ENCODE measurements at places on chromosomes 3 and 15.

- peak; percentile 75 for DNase-seq
Observed at GRCh38 chr3:13276438-13277195, 143.5 kb downstream of the NUP210 start.

DNA sequence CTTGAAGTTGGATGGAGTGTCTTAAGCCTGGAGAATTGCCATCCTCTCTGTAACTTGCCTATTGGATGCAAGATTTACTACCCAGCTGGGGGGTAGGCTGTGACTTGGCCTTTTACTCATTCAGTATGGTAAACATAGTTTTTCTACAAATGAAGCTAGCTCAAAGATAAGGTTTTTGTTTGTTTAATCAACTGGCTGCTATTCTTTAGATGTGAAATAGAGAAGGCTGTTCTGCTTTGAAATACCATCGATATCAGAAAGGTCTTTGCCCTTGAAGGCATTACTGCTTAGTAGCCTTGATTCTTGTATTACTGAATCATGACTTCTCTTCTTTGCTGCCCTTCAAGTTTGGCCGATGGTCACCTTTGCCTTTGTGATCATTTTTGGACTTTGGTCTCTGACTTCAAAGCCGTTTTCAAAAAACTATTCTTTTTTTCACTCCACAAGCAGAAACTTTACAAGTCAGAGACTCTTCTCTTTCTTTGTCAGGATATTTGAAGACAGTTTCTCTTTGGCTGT lies 83.1 kb downstream of the GAP43 start:
- no peak for DNase-seq

GRCh38 chr3:158568784-158569183 lies 2.2 kb upstream of the MLF1 start:
- DNase-seq, result no peak

- no peak for DNase-seq
Observed at GRCh38 chr3:57822686-57823085, 66.6 kb downstream of the SLMAP start.

- no peak for DNase-seq
Observed at GRCh38 chr3:155070316-155070715, 9.8 kb upstream of the MME start.

GRCh38 chr3:173395412-173396181 lies 1.9 kb upstream of the NLGN1 start:
- DNase-seq, result peak; percentile 90

GRCh38 chr3:150149651-150150051 lies 179.0 kb upstream of the PFN2 start:
- DNase-seq, result peak; percentile 71

DNA sequence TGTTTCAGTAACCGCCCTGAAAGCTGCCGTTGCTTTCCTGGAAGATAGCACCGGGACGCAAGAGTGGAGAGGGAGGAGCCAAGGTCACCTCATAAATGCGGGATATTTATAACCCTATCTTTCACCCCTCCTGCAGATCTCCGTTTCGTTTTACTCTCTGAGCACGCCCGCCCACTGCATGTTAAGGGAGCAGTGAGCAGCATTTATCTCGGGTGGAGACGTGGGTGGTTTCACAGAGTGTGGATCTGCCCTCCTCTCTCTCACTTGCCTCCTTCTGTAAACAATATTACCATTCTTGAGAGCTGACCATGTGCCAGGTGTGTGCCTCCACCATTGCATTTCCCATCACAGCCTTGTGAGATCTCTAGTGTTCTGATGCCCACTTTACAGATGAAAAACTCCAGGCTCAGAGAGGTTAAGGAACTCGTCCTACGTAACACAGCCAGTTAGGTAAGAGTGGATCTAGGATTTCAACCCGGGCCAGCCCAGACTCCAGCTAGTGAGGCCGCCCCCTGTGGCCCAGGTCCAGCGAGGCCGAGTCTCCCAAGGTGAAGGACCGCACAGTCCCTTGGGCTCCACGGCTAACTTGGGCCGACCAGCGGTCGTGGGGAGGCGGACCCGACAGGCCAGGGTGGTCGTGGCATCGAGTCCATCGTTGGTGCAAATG lies 16.9 kb upstream of the SEMA4B start:
- DNase-seq, result peak; percentile 86

DNA sequence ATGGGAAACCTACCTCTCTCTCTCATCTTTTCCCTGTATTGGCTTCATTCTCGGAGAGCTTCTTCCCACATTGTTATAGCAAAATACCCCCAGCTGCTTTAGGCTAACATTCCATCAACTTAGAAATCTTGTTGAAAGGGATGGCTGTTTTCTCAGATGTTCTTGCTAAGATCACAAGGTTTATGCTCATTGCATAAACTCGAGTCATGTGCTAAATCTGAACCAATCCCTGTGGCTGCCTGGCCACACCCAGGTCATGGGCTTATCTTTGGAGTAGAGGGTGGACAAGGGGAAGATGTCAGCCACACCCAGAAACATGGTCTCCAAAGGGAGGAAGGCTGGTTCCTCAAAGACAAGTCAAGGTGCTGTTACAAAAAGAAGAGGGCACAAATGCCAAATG lies 150.6 kb upstream of the UMPS start:
- DNase-seq, result no peak

GRCh38 chr15:50059203-50059772 lies 59.7 kb downstream of the ATP8B4 start:
- DNase-seq, result no peak

DNA sequence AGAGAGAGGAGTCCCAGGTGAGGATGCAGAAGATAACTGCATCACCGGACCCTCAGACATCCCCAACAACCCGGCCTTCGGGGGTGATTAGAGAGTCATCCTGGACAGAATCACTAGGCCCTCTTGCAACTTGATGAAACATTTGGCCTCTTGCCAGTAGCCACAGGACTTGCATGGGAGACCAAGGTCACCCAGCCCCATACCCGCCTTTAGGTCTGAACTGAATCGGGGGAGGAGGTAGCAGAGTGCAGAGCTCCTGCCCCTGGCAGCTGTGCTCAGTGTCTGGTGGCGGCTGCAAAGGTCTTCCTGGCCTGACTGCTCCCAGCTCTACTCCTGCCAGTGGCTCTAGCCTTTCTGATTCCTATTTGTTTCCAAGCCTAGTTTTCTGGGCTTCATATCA lies 12.4 kb downstream of the PIF1 start:
- DNase-seq, result no peak

DNA sequence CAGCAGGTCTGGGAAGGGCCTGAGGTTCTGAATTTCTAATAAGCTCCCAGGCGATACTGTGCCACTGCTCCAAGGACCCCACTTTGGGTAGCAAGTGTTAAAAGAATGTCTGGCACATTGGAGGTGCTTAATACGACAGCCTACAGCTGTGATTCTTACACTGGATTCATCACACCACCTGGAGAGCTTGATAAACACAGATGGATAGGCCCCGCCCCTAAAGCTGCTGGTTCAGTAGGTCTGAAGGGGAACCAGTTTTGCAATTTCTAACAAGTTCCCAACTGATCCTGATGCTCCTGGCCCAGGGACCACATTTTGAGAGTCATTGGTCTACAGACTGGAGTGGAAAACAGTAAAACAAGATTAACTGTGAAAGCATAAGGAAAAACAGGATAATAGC lies 124.8 kb upstream of the ST8SIA2 start:
- DNase-seq, result no peak

GRCh38 chr3:158451405-158452055 lies 119.5 kb upstream of the MLF1 start:
- DNase-seq, result no peak

DNA sequence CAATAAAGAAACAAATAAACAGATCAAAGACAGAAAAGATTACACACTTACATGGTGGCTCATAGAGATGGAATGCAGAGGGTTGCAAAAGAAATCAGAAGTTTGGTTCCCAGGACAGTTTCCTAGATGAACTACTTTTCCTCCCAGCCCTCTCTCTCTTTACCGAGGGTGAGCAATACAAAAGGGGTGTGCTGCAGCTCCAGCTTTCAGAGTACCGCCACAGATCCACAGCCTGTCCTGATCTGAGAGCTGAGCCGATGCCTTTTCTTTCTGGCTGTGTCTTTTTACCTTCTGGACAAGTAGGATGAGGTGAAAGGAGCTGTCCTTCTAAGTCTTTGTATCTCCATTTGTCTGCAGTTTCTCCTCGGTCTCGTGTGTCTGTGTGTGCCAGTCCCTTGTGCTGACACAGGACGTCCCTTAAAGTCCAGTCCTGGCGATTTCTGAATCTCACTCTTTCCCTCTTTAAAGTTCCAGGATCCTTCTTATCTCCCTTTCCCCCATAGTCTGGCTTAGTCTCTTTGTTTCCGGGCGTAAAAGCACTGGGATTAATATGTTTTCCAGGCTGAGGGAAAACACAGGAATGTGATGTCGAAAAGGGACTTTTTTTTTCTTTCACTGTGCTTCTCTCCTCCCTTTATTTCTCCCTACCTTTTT lies 540 bp downstream of the CCDC80 start:
- no peak for DNase-seq

GRCh38 chr3:36954452-36955134 lies 9.7 kb upstream of the TRANK1 start:
- DNase-seq, result no peak

DNA sequence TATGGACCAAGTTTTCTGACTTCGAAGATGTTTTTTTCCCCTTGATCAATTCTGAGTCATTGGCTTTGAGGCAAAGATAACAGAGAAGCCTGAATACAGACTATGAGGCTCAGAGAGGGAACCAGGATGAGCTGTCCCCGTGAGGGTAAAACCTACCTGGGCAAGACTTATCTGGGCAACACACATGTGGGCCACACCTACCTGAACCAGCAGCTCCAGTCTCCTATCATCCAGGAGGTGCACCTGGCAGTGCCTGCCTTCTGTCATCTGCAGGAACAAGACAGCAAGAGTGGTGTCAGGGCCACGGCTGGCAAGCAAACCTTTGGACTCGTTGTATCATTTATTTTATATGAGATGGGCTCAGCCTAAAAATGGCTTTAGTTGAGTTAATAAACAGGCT lies 72.6 kb downstream of the FRMD4B start:
- no peak for DNase-seq

DNA sequence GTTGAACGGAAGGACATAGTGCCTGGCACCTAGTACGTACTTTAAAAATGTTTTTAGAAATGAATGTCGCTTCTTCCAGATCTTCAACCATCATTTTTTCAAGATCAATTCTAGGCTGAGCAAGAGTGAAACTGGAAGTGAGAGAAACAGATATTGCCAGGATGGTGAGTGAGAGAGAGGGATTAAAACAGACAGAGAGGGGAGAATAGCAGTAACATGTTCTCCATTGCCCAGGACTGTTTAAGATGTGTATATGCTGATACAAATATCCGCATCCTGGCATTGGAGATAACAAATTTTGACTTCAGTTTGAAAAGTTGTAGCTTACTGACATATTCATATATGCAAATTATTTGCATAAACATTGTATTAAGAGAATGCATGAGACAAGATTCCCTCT lies 1156.1 kb downstream of the TBL1XR1 start:
- DNase-seq, result no peak

Data from psoas muscle (tissue), 8 donors.